ENCODE measurements at places on chromosomes 6 and 20. TPM values are rescaled to one million over a fixed set of nuclear protein-coding genes. Genes with fewer than 3 reads are reported as not detected.

Gene ROMO1
- total RNA-seq, result 55.0 TPM

Gene SUMO4
- total RNA-seq, result 7.9 TPM

Gene BCAS1
- total RNA-seq, result 0.06 TPM

Gene RNF182
- not detected for total RNA-seq

Gene TRPC4AP
- 48.8 TPM for total RNA-seq

Gene TNNC2
- not detected for total RNA-seq

Gene TRIM10
- not detected for total RNA-seq

Gene SCGN
- total RNA-seq, result not detected

Gene YWHAB
- 291 TPM for total RNA-seq

Gene C6orf118
- not detected for total RNA-seq

Gene CEP162
- total RNA-seq, result 10.6 TPM

Gene TRIM40
- not detected for total RNA-seq

Gene SS18L1
- 17.3 TPM for total RNA-seq

Gene POLR1H
- 52.9 TPM for total RNA-seq

Gene DSP
- total RNA-seq, result 0.04 TPM

Gene OR14J1
- not detected for total RNA-seq

Gene FLRT3
- not detected for total RNA-seq

Gene ANKRD66
- not detected for total RNA-seq

Gene BPI
- total RNA-seq, result not detected

Gene EYA4
- not detected for total RNA-seq

Gene BMP5
- not detected for total RNA-seq

Gene CD40
- 1.5 TPM for total RNA-seq

Gene GRM1
- not detected for total RNA-seq

Gene ZSCAN31
- total RNA-seq, result 0.56 TPM

Gene C6orf141
- total RNA-seq, result 0.47 TPM

Gene NRN1
- total RNA-seq, result 7.0 TPM

Gene SLC22A2
- not detected for total RNA-seq

Gene SEMG1
- total RNA-seq, result not detected

Gene XKR7
- not detected for total RNA-seq

Gene GSTA2
- not detected for total RNA-seq

Gene HLA-DQA1
- total RNA-seq, result 4.7 TPM

Gene SSTR4
- total RNA-seq, result not detected
